ENCODE measurements at places on chromosomes 1 and 21.

DNA sequence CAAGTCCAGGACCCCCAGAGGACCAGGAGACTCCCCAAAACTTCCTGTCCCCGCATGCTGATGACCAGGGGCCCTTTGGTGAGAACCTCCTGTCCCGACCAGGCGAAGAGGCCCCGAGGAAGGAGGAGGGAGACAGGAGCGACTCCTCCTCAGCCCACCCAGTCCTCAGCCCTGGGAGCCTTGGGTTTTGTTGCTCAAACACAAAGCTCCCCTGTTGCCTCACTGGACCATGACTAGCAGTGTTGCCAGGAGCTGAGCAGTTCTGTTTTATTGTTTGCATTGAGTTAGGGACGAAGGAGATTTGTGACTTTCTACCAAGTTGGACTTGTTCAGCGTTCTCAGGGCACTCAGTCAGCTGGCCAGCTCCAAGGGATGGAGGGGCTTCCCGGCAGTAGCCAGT, 10.0 kb downstream of the UMODL1 start:
- H3K36me3 ChIP-seq: no peaks in the 10 kb centered on the region
- no peak overlapping the region for H3K27ac ChIP-seq
- H3K27me3 ChIP-seq: no peaks in the 10 kb centered on the region
- H3K4me1 ChIP-seq: no peaks in the 10 kb centered on the region
- no peak overlapping the region for H3K4me3 ChIP-seq

GRCh38 chr1:241627453-241628259, 12.5 kb downstream of the CHML start:
- no peaks in the 10 kb centered on the region for H3K27me3 ChIP-seq
- DNase-seq: peak; percentile 33
- H3K36me3 ChIP-seq: no peaks in the 10 kb centered on the region
- no peak overlapping the region for H3K27ac ChIP-seq

GRCh38 chr1:9871021-9871420, 39.0 kb downstream of the CTNNBIP1 start:
- no peak for DNase-seq
- H3K4me1 ChIP-seq: no peaks in the 10 kb centered on the region
- H3K4me3 ChIP-seq: no peak overlapping the region
- peaks cover 39% of the 10 kb centered on the region for H3K36me3 ChIP-seq
- H3K27me3 ChIP-seq: no peaks in the 10 kb centered on the region
- H3K27ac ChIP-seq: no peak overlapping the region

DNA sequence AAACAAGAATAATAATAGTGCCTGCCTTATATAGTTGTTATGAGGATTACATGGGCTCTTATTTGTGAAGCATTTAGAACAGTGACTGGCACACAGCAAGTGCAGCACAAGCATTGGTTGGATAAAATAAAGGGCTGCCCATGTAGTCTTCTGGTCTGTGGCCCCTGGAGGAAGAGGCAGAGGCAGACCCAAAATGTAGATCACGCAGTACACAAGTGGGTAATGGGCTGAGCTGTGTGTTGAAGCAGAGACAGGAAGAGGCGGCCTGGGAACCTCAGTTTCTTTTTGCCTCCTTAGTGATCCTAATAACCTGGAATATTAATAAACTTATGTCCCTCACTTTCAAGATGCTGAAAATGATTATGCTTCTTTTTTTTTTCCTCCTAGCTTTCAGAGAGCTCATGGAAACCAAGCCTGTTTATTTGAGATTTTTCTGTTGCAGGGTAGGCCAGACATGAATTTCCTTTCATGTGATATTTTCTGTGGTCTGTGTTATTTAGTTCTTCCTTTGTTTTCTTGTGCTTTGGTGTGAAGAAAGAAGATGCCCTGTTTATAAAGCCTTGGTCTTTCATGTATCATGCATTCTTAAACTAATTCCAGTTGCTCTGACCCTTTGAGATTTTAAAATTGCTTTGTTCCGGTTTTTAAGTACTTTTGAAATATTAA, 42.5 kb downstream of the LRRC8D start:
- H3K27ac ChIP-seq: no peak overlapping the region
- H3K4me3 ChIP-seq: no peak overlapping the region
- no peaks in the 10 kb centered on the region for H3K27me3 ChIP-seq
- H3K4me1 ChIP-seq: no peaks in the 10 kb centered on the region
- no peak for DNase-seq

- H3K4me3 ChIP-seq: no peak overlapping the region
- H3K27me3 ChIP-seq: no peaks in the 10 kb centered on the region
- DNase-seq: no peak
- H3K4me1 ChIP-seq: no peaks in the 10 kb centered on the region
Observed at GRCh38 chr1:232837087-232837486, 31.9 kb downstream of the MAP10 start.

DNA sequence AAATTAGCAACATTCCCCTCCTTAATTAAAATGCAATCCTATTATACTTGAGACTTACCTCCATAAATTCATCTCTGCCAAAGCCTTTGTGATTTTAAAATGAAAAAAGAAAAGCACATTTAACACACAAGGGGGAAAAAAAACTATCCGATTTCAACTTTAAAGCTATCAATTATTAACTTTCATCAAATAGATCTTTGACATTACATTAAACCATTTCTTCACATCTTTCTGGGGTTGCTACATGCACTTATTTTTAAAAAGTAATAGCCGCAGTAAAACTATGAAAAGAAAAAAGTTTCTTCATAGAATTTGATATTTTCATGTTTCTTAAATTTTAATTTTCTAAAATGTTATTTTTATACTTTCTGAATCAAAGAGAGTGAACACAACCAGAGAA, 71.0 kb downstream of the EVI5 start:
- no peaks in the 10 kb centered on the region for H3K27me3 ChIP-seq
- no peaks in the 10 kb centered on the region for H3K36me3 ChIP-seq
- no peak overlapping the region for H3K27ac ChIP-seq
- no peak for DNase-seq

Measured in left lung (tissue), 14 donors.